ENCODE measurements at places on chromosomes 12 and 14.

GRCh38 chr12:42807251-42807650, 217.7 kb upstream of the PRICKLE1 start:
- no peak for DNase-seq

GRCh38 chr12:84408936-84409335, 503.7 kb downstream of the SLC6A15 start:
- no peak for DNase-seq

GRCh38 chr12:77999074-77999715, 168.5 kb downstream of the NAV3 start:
- DNase-seq: no peak

DNA sequence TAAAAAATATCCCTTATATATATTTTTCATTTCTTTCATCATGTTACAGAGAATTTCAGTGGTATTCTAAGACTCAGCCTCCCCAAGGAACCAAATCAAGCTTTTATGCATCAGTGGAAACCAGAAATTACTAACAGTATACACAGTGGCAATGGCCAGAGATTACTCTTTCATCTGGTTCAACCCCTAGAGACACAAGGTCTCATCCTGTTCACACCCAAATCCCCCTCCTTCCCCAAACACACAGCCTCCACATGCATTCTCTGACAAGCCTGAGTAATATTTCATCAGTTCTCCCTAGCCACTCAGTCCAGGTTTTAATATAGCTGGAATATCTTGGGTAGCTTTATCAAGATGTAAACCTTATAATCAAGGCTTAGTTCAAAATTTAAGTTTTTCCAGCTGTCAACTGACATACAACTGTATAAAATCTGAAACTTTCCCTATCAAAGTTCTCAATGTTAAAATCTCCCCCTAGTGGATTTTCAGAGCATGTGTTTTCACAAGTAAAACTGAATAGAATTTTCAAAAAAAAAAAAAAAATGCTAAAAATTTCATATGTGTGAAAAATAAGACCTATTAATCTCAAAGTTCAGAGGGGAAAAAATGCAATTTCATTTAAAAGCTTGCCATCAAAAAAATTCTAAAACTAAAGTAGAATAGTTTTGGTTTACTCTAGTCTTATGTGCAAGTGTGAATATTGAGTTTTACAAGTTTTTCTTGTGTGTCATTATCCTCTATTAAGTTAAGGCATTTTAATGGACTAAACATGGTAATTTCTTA, 10.5 kb upstream of the SSTR1 start:
- DNase-seq: no peak

- no peak for DNase-seq
Observed at GRCh38 chr14:65057695-65058094, 44.6 kb downstream of the MAX start.

DNA sequence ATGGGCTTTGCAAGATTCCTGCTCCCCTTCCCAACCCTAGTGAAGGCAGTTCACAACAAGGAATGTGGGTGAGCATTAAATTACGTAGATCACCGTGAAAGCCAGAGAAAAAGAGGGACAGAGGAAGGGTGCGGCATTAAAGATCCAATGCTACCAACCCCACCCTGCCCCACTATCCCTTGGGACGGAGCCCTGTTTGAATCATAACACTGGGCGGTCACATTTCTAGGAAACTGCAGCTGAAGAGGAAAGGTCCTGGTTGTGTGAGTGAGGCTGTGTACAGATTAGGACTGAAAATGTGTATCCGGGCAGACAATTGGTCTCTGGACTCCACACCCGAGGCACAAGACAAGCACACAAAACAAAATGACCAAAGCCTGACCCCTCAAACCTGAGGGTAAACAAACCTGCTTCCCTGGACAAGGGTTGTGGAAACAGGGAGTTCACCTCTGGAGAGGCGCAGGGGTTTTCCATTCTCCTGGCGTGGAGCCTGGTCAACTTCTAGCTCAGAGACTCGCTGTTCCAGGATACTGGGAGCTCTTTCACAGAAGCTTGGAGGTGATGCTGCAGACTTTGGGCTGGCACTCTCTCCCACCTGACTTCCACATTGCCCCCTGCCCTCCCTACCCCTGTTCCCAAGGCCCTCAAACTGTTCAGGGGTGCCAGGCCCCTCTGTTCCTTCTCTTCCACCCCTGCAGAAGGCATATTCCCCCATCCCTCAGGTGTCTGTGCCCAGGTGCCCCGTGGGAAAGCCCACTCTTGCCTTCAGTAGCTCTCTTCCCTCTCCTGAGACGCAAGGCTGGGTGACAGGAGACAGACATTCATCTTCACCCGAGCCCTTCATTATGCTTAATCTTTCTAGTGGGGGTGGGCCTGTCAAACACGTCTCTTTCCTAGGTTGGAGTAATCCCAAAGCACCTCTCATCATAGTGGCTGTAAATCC, 16.5 kb downstream of the NINJ2 start:
- DNase-seq: no peak

- DNase-seq: no peak
Observed at GRCh38 chr14:51652168-51653078, 713 bp downstream of the FRMD6 start.

GRCh38 chr12:63075376-63076060, 75.5 kb downstream of the AVPR1A start:
- DNase-seq: no peak

GRCh38 chr12:48442179-48442847, 30.0 kb upstream of the ANP32D start:
- no peak for DNase-seq

GRCh38 chr14:65101631-65102440, 481 bp downstream of the MAX start:
- no peak for DNase-seq

DNA sequence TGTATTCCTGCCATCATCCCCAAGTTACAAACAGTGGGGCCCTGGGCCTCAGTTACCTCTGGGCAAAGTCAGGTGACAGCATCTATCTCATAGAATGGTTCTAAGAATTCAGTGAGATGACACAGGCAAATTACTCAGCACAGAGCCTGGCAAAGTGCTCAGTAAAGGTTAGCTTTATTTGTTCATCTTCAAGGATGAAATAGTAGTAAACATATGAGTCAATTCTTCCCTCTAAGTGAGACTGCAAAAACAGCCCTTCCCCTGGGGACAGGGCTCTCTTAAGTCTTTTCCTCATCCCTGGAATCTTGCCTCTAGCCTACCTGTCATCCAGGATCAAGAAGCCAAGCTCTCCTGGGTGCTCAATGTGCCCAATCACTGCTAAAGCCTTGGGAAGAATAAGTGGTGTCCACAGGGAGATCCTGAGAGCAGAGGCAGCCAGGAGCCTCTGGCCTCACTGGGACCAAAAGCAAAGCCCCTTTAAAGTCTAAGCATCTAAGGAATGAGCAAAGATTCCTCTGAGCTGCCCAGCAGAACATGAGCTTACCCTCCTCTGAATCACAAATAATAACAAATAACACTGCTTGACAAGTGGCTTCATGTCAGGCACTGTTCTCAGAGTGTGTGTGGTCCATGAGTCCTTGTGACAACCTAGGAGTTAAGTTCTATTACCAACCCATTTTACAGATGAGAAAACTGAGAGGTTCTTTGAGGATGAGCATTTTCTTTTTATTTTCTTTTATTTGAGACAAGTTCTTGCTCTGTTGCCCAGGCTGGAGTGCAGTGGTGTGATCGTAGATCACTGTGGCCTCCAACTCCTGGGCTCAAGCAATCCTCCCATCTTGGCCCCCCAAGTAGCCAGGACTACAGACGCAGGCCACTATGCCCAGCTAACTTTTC, 12.1 kb downstream of the NUAK1 start:
- no peak for DNase-seq

DNA sequence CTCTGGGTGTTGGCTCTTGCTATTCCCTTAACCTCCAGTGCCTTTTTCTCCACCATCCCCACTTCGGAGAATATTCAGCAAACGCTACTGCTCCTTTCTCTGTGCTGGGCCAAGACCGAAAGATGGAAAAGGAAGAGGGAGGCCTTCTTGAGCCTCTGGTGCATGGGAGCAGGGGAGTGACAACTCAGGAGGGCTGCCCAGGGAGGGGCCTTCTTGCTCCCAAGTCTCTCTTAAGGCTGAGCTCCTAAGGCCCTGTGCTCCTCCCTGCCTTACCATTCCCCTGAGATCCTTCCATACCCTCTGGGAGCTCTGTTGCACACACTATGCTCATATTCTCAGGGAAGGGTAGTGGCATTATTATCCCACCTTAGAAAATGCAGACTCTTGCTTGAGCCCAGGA, 34.9 kb downstream of the SH2B3 start:
- DNase-seq: no peak

GRCh38 chr12:44380861-44381260, 495.3 kb downstream of the NELL2 start:
- DNase-seq: no peak

GRCh38 chr12:121120323-121120722, 12.4 kb upstream of the P2RX7 start:
- DNase-seq: no peak

GRCh38 chr12:43148691-43149090, 403.3 kb downstream of the ADAMTS20 start:
- DNase-seq: no peak

DNA sequence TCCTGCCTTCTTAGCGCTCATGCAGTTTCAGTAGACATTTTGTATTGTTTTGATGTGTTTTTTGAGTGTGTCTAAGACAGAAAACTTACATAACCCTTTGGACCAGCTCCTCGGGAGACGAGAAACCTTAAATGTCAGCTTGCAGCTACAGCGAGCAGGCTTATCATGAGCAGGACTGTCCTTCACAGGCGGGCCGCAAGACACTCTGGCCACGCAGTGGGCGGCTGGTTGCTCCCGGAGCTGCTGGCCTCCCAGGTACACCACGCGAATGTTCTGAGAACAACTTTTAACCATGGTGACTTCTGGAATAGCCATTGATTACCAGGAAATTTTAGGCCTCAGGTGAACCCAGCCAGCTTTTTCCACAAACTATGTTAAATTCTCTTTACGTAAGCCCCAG, 164.1 kb upstream of the DIO3 start:
- DNase-seq: no peak

GRCh38 chr14:92997343-92998061, 74.6 kb downstream of the CHGA start:
- no peak for DNase-seq

DNA sequence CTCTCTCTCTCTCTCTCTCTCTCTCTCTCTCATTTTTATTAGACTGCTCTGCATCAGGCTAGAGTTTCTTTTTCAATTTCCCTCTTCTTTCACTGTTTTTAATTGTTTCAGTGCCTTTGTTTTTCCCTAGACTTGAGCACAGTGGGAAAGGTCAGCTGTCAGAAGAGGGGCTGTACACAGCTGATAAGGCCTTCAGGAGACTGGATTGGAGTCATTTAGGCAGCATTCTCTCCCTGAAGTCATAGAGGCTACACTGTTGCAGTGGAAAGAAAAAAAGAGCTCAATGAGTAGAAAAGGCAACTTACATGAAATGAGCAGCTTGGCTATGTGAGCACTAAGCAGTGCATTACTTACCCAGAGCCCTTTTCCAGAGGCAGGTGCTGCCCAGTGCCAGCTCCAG, 456.9 kb downstream of the NRXN3 start:
- DNase-seq: no peak

DNA sequence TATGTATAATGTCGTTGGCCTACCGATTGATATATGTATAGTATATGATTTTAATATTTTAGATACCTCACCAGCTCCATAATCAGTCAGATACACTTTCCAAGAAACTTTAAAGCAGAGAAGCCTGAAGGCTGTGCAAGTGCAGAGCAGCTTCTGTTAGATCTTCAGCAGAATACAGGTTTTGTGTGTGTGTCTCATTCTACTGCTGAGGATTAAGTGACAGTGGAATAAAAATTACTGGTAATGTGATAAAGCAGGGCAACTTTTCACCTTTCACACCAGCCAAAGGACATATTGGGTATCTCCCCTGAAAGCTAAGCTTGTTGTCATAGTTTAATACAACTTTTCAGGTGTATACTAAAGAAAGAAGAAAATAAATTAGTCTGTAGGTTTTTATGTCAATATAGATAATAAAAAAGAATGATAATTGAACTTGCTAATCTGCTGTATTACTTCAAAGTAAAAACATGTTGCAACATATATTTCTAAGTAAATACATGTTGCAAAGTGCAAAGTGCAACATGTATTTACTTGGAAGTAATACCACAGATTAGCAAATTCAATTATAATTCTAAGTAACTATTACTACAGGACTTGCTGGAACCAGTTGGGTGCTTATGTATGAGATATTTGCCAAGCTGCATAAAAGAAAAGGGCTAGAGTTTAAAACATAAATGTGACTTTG, 128.3 kb downstream of the SLC16A7 start:
- no peak for DNase-seq

DNA sequence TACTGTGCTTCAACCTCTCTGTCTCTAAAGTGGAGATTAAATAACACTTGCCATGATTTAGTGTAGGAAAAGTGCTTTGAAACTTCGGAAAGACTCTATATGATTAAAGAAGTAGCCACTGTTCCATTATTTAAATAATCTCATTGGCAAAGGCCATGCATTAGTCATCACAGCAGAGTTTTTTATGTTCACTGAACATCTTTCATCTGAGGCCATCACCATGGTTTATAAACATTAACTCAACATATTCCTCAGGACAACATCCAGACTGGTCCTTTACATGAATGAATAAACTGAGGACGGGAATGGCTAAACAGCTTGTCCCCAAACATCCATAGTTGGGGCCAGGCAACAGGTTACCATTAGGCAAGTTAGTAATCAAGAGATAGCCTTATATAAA, 124.6 kb upstream of the FRMD6 start:
- no peak for DNase-seq

DNA sequence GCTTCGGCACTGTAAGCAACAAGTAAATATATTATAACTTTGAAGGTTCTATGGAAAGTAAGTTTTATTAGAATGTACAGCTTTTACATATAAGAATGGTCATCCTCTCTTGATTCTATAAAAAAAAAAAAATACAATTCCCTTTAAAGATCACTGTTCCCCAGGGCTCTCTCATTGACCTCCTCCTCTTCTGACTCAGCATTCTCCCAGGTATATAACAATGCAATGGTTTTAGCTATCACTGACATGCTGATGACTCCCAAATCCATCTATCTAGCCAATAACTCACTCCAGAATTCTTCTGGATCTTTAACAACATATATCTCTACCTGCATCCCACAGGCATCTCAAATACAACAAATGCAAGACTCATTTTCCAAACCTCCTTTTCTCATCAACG, 62.7 kb downstream of the EEA1 start:
- no peak for DNase-seq

DNA sequence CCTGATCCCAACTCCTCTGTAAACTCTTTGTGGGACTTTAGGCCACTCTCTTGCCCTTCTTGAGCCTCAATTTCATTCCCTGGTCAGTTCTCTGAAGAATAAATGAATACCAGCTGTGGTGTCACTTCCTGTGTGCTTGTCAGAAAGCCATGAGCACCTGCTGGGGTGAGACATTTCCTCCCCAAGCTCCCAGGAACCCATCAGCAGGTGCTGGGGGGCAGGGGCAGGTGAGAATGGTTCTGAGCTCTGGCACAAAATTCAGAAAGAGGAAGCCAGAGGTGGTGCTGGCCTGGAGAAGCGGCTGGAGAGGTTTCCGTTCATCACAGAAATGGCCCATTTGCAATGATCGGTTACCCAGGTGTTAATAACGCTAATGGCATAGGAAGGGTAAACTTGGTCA, 14.9 kb downstream of the LHX5 start:
- no peak for DNase-seq

GRCh38 chr14:75259510-75259855, 19.1 kb upstream of the FOS start:
- no peak for DNase-seq
